ENCODE measurements at places on chromosomes 4 and X. TPM values are rescaled to one million over a fixed set of nuclear protein-coding genes. Genes with fewer than 3 reads are reported as not detected.
A peak's percentile ranks its signal among the peaks of the same experiment; 100 is the strongest.

CXCL5 gene
- not detected for total RNA-seq

ARAP2 gene
- total RNA-seq = 89.6 TPM

FABP2 gene
- not detected for total RNA-seq

UBL4A gene
- total RNA-seq = 41.3 TPM

DAPP1 gene
- 23.0 TPM for total RNA-seq

DGKK gene
- total RNA-seq = not detected

MTCP1 gene
- total RNA-seq = 21.8 TPM

MAGEA4 gene
- not detected for total RNA-seq

ARX gene
- not detected for total RNA-seq

SLC16A2 gene
- total RNA-seq = 0.35 TPM

PPID gene
- total RNA-seq = 30.2 TPM

- no peaks in the 10 kb centered on the region for H3K27me3 ChIP-seq
- DNase-seq = no peak
- peaks cover 9% of the 10 kb centered on the region for H3K4me1 ChIP-seq
- no peak overlapping the region for H3K4me3 ChIP-seq
- no peaks in the 10 kb centered on the region for H3K36me3 ChIP-seq
Measured at GRCh38 chrX:72060196-72060920, 71.4 kb downstream of the RTL5 start.

GRCh38 chrX:9357518-9358114, 107.2 kb upstream of the TBL1X start:
- H3K4me1 ChIP-seq = peaks cover 23% of the 10 kb centered on the region
- no peak overlapping the region for H3K27ac ChIP-seq
- no peaks in the 10 kb centered on the region for H3K27me3 ChIP-seq
- no peaks in the 10 kb centered on the region for H3K36me3 ChIP-seq

GRCh38 chrX:110758781-110759422, 36.7 kb downstream of the CHRDL1 start:
- no peaks in the 10 kb centered on the region for H3K27me3 ChIP-seq
- H3K4me3 ChIP-seq = no peak overlapping the region
- no peaks in the 10 kb centered on the region for H3K4me1 ChIP-seq
- DNase-seq = no peak

GRCh38 chrX:40543661-40544328, 37.0 kb upstream of the ATP6AP2 start:
- DNase-seq = peak; percentile 19
- no peak overlapping the region for H3K4me3 ChIP-seq
- no peaks in the 10 kb centered on the region for H3K27me3 ChIP-seq
- no peak overlapping the region for H3K27ac ChIP-seq

DNA sequence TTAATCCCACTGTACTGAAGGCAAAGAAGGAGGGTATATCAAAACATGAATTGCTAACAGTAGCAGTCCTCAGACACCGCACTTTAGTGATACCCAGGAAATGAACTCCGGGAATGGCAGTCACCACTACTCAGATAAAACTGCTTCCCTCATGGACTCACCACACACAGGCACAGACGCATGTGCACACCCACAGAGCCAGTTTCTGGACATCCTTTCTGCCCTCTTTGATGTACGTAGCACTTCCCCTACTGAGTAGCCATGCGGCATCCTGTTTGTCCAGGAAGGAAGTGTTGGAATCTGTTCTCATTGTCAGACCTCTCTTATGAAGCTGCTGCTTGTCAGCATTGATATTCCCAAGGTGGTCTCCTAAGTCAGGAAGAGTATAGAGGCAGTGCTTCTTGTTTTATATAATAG, 95.7 kb downstream of the DCLK2 start:
- H3K27ac ChIP-seq = no peak overlapping the region
- no peaks in the 10 kb centered on the region for H3K36me3 ChIP-seq
- H3K4me1 ChIP-seq = no peaks in the 10 kb centered on the region
- no peak for DNase-seq
- no peak overlapping the region for H3K4me3 ChIP-seq
- H3K27me3 ChIP-seq = no peaks in the 10 kb centered on the region

DNA sequence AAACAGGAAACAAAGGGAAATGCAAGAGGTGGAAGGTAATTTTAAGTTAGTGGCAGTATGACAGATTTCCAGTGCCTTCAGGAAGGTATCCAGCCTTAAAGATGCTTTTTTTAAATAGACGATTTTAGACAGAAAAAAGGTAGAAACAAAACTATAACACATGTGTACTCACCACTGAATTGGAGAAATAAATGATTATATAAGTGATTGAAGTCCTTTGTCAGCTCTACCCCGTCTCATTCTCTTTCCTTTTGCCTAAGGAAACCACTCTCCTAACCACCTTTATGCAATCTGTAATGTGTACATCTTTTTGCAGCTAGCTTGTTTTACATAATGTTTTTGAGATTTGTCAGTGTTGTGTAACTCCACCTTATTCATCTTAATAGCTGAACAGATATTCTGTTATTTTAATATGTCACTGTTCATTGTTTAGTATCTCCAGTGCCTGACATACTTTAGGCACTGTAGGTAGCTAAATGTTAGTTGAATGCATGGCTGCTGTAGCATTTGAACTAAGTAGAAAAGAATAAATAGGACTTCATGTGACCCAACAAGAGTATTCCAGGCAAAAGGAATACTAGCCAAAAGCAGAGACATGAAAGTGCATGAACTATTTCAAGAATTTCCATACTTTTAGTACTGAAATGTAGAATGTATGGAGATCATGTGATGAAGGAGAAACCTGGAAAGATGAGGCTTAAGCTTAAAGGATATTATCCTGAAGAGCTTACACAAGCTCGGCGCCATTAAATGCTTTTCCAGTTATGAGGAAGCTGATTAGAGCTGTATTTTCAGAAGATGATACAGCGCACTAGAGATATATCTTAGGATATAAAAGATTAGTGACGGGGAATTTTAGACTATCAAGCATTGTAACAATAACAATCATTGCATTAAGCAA, 865 bp downstream of the FAM200B start:
- peak overlapping the region; percentile 99 for H3K4me3 ChIP-seq
- H3K36me3 ChIP-seq = peaks cover 4% of the 10 kb centered on the region
- H3K4me1 ChIP-seq = peaks cover 30% of the 10 kb centered on the region
- no peaks in the 10 kb centered on the region for H3K27me3 ChIP-seq
- H3K27ac ChIP-seq = peak overlapping the region; percentile 70

GRCh38 chr4:145881989-145882388, 56.6 kb downstream of the ZNF827 start:
- no peaks in the 10 kb centered on the region for H3K36me3 ChIP-seq
- no peak overlapping the region for H3K27ac ChIP-seq
- H3K4me1 ChIP-seq = no peaks in the 10 kb centered on the region
- no peak overlapping the region for H3K4me3 ChIP-seq

GRCh38 chr4:98521486-98521885, 136.9 kb downstream of the TSPAN5 start:
- no peaks in the 10 kb centered on the region for H3K36me3 ChIP-seq
- no peak for DNase-seq
- H3K27me3 ChIP-seq = no peaks in the 10 kb centered on the region
- no peak overlapping the region for H3K27ac ChIP-seq
- H3K4me1 ChIP-seq = peaks cover 24% of the 10 kb centered on the region

DNA sequence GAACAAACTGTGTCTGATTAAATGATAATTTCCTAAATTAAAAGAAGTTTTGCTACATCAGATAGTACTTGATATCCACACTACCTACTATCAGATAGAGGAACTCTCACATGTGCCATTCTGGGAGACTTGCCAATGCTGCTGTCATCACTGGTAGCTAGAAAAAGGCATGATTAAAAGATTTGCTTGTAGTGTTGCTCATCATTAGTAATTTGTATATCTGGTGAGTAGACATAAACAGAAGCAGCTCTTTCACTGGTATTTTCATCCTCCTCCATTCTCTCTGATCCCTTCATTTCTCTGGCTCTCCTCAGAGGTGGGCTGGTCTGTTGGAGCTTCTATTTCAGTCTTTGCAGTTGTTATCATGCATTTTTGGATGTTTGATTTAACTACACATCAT, 56.0 kb downstream of the SPRY1 start:
- H3K36me3 ChIP-seq = no peaks in the 10 kb centered on the region
- no peak overlapping the region for H3K27ac ChIP-seq
- H3K27me3 ChIP-seq = no peaks in the 10 kb centered on the region
- H3K4me1 ChIP-seq = no peaks in the 10 kb centered on the region

DNA sequence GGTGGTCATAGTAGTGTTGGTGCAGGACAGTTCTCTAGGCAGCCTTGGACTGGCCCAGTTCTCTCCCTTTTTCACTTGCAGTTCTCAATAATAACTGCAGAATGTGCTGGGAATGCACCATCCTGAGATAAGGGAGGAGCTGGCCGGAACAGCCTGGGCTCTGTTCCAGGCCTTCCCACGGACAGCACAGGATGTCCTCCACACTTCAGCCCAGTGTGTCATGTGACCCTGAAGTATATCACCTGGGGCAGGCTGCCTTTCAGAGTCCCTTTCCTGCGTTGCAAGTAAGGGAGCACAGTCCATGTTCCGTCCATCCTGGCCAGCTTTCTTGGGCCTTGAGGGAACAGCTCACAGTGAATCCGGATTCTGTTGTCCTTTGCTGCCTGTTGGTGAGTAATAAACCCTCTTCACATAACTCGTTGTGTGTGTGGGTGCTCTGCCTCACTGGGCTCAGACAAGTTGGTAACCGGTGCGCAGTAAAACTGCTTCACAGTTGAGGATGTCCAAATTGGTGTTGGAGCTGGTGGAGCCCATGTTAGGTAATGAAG, 32.3 kb upstream of the BBS12 start:
- no peak for DNase-seq
- H3K36me3 ChIP-seq = no peaks in the 10 kb centered on the region
- H3K27ac ChIP-seq = no peak overlapping the region
- H3K4me3 ChIP-seq = no peak overlapping the region
- H3K27me3 ChIP-seq = no peaks in the 10 kb centered on the region

DNA sequence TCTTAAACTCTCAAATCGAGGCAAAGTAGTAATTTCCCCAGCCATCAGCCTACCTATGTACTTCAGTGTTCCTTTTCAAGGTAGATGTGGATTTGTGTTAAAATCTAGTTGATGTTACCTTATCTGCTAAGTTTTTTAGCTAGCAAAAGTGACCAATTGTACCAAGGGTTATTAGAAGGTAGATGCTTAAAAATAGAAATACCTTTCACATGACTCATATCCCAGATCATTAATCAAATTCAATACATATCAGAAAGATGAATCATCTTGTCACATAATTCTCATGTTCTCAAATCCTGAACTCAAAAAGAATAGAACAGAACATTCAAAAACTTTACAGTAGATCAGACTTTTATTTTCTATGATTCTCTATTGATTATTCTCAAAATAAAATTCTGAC, 3.5 kb downstream of the ENAM start:
- no peak for DNase-seq
- H3K27ac ChIP-seq = no peak overlapping the region
- no peak overlapping the region for H3K4me3 ChIP-seq
- no peaks in the 10 kb centered on the region for H3K4me1 ChIP-seq

- H3K27ac ChIP-seq = no peak overlapping the region
- H3K4me1 ChIP-seq = no peaks in the 10 kb centered on the region
- no peaks in the 10 kb centered on the region for H3K27me3 ChIP-seq
- no peaks in the 10 kb centered on the region for H3K36me3 ChIP-seq
- no peak for DNase-seq
Measured at GRCh38 chr4:168646001-168646768, 149.3 kb downstream of the PALLD start.

All from CD4-positive, alpha-beta memory T cell (primary cell).